GM23248 (cell line): ENCODE measurements at places on chromosomes 6 and 20.

DNA sequence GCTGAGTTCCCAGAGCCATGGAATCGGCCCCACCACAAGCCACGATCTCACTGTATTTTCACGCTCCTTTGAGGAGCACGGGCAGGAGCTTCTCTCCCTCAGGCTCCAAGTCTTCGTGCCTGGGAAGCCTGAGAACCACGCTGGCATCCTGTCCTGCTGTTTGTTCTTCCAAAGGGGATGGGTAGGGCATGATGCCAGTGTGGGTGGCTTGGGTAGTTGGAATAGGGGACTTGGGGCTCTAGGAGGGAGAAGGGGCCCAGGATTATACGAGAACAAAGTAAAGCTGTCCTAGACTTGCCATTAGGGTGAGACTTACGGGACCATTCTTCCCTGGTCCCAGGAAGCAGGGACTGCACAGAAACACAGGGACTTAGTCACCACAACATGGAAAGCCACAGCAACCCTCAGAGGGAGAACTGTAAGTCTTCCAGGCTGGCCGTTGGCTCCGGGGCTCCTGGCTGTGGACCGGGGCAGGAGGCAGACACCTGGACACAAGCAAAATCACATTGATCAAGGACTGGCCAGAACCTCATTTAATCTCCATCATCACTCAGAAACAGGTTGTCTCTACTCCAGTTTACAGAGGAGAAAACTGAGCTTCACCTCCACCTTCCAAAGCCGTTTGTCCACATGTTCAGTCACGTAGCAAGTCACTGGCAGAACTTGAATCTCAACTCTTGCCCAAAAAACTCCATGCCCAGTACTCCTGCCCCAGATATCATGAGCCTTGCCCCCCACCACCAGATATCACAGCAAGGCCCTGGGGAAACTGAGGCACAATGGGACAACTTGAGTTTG, 1.3 kb downstream of the CCN5 start:
- peak; percentile 58 for DNase-seq

DNA sequence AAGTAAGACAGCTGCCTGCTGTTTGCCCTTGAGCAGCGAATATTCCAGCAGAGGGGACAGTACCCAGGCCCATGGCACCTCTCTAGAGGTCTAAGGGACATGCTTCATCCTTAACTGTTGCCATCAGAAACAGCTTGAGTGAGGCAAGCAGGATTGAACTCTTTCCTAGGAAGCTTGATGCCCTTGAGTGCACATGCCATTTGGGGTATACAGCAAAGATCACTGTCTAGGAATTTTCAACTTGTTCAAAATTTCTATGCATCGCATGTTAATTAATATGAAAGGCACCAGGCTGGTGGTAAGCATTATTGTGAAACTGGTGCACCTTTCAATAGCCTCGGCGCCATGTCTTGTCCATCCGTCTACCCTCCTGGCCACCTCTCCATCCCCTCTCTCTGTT, 54.1 kb downstream of the EDN1 start:
- DNase-seq = no peak

DNA sequence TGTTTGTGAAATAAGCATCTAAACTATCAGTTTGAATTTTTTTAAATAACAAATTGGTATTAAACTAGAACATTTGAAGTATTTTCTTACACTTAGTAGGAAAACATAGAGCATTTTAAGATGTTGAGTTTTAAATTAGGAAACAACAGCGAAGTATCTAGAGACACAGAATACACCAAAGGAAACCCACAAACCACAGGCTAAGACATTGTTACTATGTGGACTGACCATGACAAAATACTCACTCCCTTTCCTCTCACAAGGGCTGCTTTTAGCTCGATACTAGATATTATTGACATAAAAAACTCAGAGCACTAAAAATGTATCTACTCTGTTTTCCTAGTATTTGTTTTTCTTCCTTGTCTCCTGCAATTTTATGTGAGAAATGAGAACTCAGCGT, 266.0 kb upstream of the CITED2 start:
- DNase-seq = no peak

DNA sequence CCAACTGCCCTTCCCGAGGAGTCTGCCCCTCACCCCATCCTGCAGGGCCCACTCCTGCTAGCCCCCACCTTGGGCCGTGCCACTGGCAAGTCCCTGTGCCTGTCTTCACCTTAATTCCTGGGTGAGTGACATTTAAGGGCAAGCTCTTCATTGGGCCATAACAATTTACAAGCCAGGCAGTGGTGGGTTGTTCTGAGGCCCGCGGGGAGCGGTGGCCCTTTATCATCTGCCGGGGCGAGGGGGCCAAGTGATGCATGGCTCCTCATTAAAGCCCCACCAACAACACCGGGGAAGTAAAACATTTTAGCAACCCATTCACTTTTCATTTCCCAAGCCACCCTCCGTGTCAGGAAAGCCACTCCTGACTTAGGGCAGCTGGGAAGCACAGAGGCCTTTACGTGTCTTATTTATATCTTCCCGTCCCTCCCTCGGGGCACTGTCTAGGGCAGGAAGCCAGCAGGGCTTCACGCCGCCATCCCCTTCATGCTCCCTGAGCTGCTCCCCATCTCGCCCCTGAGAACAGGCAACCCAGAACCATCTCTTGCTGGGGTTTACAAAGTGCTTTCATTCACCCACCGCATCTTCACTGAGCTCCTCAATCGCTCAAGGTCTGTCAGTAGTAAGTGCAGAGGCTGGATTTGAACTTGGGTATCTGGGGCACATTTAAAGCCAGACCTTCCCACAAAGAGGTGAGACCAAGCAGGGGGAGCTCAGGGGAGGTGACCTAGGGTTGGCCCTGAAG, 55.5 kb upstream of the CCDC167 start:
- DNase-seq = no peak

GRCh38 chr6:100620085-100620840, 155.5 kb upstream of the SIM1 start:
- peak; percentile 80 for DNase-seq

GRCh38 chr6:35258858-35259193, 709 bp upstream of the ZNF76 start:
- peak; percentile 82 for DNase-seq

DNA sequence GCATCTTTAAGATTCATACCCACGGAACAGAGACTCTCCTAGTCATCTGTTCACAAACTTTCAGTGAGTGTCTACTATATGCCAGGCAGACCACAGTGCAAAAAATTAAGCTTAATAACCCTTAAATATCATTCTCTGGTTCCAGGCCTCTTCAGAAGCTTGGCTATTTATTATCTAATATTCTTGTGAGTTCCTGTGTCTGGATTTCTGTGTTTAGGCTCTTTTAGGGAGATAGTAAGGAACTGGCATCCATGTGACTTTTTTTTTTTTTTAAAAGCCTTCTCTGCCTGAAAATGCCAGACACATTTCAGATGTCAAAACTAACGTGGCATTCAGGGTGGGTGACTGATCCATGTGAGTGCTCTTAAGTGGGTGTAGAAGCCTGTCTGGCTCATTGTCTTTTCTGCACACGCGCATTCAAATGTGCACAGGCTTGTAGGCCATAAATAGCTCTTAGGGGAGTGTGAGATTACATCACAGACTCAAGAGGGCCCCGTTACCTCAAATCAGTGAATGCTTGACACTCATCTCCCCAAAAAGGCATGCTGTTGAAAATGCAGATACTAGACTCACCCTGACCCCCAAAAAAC, 141.9 kb downstream of the GMPR start:
- no peak for DNase-seq

GRCh38 chr20:834151-834746, 734 bp downstream of the FAM110A start:
- peak; percentile 35 for DNase-seq

DNA sequence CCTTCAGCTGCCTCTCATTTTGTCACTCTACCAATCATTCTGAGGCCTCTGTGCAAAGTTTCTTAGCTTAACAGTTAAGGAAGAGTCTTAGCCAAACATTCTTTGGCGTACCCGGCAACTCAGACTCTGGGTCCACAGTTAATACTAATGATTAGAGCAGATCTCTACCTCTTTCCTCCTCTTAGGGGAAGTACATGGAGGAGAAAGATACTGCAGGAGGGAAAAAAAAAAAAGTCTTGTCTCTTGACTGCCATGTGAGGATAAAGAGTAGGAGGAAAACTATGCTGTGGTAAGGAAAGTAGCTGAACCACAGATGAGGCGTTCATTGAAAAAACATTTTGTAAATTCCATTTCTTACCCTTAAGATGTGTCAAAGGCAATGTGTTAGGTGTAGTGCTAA, 44.0 kb upstream of the MARCKS start:
- DNase-seq = peak; percentile 84
